ENCODE measurements at places on chromosomes 7 and 10. TPM values are rescaled to one million over a fixed set of nuclear protein-coding genes. Genes with fewer than 3 reads are reported as not detected.

- DNase-seq, result peak; percentile 54
Observed at GRCh38 chr7:44654255-44654796, 47.9 kb downstream of the OGDH start.

DNA sequence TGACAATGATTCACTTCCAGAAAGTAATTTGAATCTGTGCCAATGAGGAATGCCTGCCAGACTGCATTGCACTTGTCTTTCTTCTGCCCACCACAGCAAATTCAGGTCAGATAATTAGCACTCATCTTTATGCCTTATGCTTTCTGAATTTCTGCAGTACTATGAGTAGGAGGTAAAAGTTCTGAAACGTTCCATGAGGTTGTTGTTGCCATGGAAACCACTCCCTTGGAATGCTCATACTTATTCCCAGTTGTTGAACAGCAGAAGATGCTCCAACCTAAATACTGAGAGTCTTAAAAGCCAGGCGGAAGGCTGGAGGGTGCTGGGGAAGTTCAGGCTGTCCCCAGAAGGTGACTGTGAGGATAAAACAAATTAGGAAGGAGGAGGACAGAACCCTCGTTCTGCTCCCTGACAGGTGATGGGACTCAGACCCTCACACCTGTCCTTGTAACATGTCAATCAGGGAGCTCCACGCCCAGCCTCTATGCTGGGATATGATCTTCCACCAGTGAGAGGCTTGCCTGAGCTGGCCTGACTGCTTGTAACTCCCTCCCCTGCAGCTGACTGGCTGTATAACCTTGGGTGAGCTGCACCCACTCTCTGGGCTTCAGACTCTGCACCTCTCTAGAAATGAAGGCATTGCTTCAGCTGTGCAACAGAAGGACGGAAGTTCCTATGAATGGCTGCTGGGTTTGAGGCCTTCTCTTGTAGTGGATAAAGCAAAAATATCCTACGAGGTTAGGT lies 554.3 kb upstream of the MGMT start:
- DNase-seq, result no peak

GRCh38 chr10:112938808-112939482 lies 11.1 kb upstream of the TCF7L2 start:
- no peak for DNase-seq

DNA sequence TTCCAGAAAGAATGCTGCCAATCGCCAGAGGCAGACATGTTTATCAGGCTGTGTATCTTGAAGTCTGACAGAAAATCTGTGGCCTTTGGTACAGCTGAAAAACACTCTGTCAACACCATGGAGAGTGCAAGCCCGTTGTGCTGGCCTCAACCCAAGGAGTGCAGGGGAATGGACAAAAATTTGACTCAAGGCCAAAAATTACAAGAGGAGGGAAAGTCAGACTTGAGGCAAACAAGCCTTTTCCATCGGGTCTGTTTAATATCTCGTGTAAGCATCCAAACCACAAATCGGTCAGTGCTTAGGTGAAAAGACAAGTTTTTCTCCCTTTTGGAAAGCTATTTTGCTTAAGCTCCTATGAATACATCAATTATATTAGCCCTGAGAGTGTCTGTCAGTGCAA lies 305.3 kb upstream of the NFE2L3 start:
- peak; percentile 80 for DNase-seq

- no peak for DNase-seq
Observed at GRCh38 chr10:109774121-109774440, 149.2 kb downstream of the XPNPEP1 start.

GRCh38 chr10:3679950-3680629 lies 104.9 kb downstream of the KLF6 start:
- DNase-seq, result no peak

- DNase-seq, result no peak
Observed at GRCh38 chr10:70918851-70919530, 30.6 kb upstream of the PCBD1 start.

DNA sequence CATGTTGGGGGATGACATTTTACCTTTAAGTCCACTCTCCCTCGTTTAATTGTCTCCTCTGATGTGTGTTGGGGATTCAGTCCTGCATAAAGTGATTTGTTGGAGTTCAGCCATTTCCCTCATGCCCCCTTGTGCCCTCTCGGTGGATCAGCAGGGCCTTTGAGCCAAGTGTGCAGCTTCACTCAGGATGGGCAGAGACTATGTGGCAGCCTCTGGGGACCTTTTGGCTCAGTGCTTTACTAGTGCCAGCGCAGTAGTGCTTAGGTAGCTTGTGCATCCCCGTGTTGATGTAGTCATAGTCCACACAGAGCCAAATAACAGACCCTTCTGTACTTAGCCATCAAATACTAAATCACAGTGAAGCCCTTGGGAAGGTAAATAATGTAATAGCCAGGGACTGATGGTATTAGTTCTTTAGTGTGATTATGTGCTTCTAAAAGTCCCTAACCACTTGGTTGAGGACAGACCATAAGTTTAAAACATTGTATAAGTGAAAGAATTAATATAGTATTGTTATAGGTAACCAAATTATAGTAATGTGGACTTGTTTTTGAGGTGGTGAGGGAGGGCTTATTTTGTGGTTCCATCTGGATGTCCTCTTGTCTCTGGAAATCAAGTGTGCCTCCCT lies 11.4 kb downstream of the BUB3 start:
- DNase-seq, result no peak

DNA sequence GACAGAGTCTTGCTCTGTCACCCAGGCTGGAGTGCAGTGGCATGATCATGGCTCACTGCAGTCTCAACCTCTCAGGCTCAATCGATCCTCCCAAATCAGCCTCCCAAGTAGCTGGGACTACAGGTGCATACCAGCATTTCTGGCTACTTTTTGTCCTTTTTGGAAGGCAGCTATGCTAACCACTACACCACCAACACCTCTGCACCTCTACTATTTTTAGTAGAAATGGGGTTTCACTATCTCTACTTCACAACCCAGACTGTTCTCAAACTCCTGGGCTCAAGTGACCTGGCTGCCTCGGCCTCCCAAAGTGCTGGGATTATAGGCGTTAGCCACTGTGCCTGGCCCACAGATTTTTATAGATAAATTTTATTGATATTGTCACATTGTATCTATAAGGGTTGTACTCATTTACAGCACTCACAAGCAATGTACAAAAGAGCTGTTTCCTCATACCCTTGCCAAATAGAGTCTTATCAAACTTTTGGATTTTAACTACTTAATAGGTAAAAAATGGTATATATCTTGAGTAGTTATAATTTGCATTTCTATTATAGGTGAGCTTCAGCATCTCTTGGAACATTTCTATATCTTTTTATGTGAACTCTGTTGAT lies 23.7 kb downstream of the PRR15 start:
- DNase-seq, result no peak

GRCh38 chr10:62244785-62245467 lies 23.7 kb downstream of the RTKN2 start:
- peak; percentile 70 for DNase-seq

CFAP46 gene
- total RNA-seq, result 1.4 TPM

- DNase-seq, result peak; percentile 12
Observed at GRCh38 chr10:74213571-74214162, 62.6 kb downstream of the ADK start.

DNA sequence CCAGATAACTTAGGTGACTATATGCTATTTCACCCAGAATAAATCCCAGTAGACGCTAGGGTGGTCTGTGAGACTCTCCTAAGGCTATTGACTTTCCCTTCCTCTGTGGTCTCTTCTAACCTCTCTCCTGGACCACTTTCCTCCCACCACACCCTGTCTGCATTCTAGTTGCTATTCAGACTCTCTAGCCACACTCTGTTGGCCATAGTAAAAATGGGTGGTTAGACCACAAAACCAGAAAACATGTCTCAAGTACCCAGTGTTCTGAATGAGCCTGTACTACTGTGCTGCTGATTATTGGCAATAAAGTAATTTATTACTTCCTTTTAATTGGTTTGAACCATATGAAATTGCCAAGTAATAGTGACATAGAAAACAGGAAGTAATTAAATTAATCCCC lies 240.8 kb downstream of the KIF20B start:
- no peak for DNase-seq

- no peak for DNase-seq
Observed at GRCh38 chr10:95475827-95476468, 85.2 kb downstream of the SORBS1 start.

DNA sequence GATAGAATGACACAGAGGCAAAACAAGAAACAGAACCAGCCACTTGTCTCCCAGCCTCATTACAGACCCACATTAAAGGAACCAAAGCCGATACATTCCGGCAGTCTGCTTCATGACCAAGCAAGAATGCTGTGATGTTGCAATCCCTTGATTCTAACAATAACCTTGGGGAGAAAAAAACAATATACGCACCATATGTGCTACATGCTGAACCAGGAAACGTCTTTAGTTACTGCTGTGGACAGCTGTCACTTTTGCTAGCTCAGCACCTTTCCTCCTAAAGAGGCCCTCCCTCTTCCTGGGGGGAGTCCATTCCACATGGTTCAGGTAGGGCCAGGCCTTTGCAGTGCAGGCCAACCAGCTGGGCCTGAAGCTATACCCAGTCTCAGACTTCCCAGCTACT lies 79.1 kb downstream of the PRTFDC1 start:
- DNase-seq, result no peak

AKR1C8 gene
- 0.39 TPM for total RNA-seq

- DNase-seq, result no peak
Observed at GRCh38 chr10:100282907-100283306, 3.6 kb downstream of the BLOC1S2 start.

DNA sequence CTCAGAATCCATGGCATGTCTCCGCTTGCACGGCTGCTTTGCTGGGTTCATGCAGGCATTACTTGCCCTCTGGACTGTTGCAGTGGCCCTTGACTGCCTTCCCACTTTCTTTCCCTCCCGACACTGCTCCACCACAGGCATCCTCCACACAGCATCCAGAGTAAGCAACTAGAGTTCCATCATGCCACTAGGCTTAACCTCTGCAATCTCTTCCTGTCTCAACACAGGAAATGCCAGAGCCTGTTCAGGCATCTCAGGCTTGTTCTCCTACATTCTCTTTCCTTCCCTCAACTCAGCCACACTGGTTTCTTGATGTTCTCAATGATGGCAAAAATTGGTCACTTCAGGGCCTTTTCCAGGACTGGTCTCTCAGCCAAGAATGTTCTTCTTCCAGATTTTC lies 284.5 kb upstream of the KLF6 start:
- DNase-seq, result no peak

DNA sequence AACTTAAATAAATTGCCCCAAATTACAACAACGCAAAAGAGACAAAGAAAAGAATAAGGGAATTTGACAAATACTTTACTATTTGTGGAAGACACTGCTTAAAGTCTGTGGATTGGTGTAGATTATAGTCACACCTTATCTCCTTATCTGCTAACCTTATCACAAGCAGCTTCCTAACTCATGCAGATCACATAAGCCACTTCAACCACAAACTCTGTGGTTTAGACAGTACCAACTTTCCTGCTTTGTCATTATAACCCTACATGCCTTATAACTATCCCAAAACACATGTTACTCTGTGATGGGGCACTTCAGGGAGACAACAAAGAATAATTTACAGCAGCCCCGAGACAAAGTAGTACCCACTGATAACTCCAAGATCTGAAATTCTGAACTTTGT lies 41.5 kb upstream of the PPP3CB start:
- no peak for DNase-seq

CASTOR2 gene
- 21.6 TPM for total RNA-seq

DNA sequence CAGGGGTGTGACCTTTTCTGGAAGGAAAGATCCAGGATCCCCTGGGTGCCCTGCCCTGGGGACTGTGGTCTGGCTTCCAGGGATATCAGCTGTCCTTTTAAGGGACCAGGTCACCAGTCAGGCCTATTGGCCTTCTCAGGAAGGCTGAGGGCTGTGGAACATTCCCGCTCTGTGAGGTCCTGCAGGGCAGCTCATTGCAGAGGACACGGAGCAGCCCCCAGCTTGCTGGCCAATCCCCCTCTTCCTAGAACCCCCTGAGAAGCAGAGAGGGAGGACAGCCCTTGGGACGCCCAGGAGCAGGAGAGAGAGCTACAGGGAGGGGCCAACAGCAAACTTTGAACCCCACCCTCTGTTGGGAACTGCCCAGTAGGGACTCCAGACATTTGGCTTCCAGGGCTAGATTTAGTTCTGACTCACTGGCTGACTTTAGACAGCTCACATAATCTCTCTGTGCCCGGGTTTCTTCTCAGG lies 67.9 kb upstream of the COL13A1 start:
- no peak for DNase-seq

LRRTM3 gene
- total RNA-seq, result not detected

DNA sequence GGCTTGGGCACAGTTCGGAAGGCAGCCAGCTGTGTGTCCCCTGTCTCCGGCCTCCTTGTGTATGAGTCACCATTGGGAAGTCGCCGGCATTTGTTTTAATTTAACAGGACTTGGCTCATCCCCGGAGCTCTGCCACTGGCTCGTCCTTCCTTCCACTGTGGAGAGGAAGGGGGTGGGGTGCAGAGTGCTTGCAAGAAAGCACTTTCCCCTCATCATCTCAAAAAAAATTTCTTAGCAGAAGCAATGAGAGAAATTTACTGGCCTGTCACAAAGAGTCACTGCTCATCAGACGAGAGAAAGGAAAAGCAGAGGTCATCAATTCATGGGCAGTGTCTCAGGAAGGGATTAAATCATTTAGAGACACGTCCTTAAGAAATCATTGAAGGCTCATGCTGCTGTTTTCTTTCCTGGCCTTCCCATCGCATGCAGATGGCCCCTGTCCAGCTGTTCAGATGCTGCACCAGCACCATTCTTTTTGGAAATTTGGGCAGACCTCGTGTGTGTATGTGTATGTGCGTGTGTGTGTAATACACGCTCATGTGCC lies 93.3 kb downstream of the BMS1 start:
- DNase-seq, result no peak

DNA sequence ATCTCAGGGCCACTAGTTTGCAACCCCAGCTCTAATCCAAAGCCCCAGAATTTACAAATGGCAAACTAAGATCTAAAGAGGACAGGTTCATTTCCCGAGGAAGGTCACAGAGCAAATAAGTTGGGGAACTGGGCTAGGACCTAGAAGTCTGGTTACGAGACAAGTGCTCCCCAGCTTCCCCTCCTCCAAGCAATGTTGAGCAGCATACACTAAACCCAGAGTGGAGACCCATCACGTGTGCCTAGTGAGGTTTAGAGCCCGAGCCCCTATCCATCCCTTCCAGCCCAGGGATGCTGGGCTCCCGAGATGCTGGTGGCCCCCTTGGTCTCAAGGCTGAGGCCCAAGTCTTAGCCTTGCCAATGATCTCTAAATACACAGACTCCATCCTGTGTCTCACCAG lies 209.5 kb upstream of the ZMIZ1 start:
- DNase-seq, result no peak

NRG3 gene
- total RNA-seq, result 0.13 TPM

UTF1 gene
- not detected for total RNA-seq

- DNase-seq, result no peak
Observed at GRCh38 chr10:132309471-132309865, 1.7 kb upstream of the STK32C start.

GRCh38 chr10:522350-522749 lies 167.1 kb downstream of the DIP2C start:
- DNase-seq, result no peak

DNA sequence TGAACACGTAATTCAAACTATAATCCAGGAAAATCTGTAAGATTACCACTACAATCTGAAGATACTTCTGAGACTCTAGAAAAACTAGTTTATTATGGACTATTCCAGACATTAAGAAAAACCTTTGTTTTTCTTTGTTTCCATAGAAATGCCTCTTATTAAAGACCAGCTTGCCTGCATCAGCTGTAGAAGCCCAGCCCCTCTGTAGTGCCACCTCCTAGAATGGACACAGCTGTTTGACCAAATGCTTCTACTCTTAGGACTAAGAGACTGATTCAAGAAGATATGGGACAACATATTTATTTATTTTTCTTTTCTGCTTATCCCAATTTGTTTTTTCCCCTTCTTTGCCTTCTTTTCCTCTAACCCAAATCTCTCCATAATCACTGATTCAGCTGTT lies 93.8 kb downstream of the CXCL12 start:
- no peak for DNase-seq

GRCh38 chr10:7417103-7417623 lies 6.3 kb upstream of the SFMBT2 start:
- DNase-seq, result no peak

Measured in heart right ventricle (tissue), 16 donors.